SW 1271 (cell line): ENCODE measurements at places on chromosomes 5 and 9.
A peak's percentile ranks its signal among the peaks of the same experiment; 100 is the strongest.

DNA sequence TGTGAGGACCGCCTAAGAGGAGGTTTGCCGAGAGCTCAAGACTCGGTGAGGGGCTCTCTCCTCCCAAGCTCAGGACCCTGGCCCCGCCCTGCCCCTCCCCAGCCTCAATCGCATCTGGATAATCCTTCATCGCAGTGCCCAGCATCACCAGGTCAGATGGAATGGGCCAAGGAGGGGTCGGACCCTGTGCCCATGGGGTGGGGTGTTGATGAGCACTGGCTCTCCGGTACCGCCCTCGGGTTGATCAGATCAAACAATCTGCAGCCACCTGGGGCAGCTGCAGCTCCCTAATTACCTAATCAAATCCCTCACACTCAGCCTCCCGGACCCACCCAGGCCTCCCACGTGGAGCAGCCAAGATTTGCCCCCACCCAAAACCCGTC, 24.4 kb upstream of the TDRD7 start:
- no peak for DNase-seq

- no peak for DNase-seq
These were observed 337.4 kb upstream of the PUM3 start for GRCh38 chr9:3181049-3181953.

DNA sequence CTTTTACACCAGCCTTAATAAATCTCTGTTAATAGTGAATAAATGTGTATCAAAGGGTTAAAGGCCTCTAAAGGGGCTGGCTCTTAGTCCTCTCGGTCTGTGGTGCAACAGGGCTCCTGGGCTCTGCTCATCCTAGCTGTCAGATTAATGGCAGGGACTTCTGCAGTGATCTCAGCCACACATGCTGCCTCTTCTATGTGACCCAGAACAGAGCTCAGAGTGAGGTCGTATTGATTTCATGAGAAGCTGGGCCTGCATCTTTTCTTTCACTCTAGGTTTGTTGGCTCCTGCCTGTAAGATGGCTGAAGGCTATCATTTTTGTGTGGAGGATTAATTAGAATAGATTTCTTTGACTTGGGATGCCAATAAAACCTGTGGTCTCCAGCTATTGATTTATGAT, 165.0 kb upstream of the GLRA1 start:
- DNase-seq: no peak

DNA sequence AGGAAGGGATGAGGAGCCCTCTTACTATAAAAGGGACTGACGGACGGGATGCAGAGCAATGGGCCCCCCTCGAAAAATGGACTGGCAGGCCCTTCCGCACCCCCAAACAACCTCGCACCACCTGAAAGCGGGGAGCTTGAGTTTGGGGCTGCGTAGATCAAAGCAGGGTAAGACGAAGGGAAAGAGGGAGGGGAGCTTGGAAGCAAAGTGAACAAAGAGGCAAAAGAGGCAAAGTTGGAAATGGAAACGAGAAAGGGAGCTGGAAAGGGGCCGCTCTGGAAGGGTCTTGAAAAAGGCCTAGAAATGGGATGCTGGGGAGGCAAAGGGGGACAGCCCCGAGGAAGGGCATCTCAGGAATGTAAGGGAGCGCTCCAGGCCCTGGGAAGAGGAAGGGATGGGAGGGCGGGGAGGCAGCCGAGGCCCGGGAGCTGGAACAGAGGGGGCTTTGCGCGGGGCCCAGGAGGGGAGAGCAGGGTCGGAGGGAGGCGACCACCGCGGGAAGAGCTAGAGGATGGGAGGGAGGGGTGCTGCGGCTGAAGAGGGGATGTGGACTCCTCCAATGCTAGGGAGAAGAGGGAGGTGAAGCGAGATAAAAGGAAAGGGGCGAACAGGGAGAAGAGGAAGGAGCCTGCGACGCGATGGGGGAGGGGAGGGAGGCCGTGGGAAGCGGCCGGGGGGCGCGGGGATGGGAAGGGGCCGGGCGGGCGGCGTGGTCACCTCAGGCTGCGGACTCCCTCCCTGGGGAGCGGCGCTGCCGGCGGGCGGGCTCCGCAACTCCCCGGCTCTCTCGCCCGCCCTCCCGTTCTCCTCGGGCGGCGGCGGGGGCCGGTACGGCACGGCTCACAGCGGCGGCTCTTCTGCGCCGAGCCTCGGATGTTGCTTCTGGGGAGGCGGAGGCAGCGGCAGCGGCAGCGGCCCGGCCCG, 577 bp downstream of the RNF145 start:
- DNase-seq: peak; percentile 60

GRCh38 chr5:26326153-26326759, 712.1 kb downstream of the CDH9 start:
- DNase-seq: no peak

DNA sequence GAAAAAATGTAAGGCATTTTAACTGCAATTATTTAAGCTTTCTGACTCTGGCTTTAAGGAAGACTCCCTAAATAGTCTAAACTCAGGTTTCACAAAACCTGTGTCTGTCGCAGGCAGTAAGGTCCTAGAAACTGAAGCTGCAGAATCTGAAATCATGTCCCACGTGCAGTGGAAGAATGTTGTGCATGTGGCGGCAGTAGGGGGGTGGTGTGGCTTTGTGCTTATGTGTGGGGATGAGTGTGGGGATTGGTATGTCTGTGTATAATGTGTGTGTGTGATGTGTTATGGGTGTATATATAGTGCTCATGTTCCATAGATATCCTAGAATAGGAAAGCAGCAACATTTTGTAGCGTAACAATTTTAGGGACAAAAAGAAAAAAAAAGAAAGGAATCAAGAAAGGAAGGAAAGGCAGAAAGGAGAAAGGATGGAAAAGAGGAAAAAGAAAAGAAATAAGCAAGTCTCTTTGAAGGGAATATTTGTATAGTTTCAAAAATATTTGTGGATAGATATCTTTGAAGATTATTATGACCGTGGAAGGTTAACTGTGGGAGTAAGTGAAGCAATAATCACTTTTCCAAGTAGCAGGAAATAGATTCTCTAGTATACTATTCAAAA, 6.6 kb downstream of the ANKDD1B start:
- no peak for DNase-seq

- DNase-seq: no peak
These were observed 440.9 kb upstream of the C9orf72 start for GRCh38 chr9:28014212-28014611.

DNA sequence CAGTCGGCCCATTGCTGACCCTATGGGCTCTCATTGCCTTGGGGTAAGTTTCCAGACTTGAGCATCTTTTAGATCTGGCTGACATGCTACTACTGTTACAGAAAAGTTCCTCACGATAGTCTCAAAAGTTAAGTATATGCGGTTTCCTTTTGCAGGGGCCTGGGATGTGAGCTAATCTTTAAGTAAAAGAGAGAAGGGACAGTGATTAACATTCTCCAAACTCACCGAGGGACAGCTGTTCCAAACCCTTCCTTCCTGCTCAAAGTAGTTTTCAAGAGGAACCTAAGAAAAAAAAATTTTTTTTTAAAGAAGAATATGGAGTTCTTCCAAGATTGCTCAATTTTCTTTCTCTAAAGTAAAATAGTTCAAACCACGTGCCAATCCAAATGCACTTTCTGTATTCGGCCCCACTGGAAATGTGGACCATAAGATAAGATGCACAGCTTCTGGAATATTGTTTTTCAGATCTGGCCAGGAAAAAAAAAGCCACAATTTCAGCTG, 168.0 kb upstream of the SPRY4 start:
- no peak for DNase-seq
